ENCODE measurements at places on chromosomes 5 and 9. TPM values are rescaled to one million over a fixed set of nuclear protein-coding genes. Genes with fewer than 3 reads are reported as not detected.

The KLF4 gene
- total RNA-seq = 28.7 TPM

The CCL19 gene
- total RNA-seq = not detected

The CCDC192 gene
- total RNA-seq = not detected

The GPR151 gene
- not detected for total RNA-seq
